T-helper 2 cell treated with Interferon-gamma antibody and Interleukin-4, amounts not matched to agents 100 ng/mL and 5 ng/mL, for 36 hours (primary cell): ENCODE measurements at places on chromosomes 4 and X. TPM values are rescaled to one million over a fixed set of nuclear protein-coding genes. Genes with fewer than 3 reads are reported as not detected.

The ABCD1 gene
- total RNA-seq = 12.4 and 13.1 TPM in 2 replicates

The DAPP1 gene
- total RNA-seq = 30.0 and 32.0 TPM in 2 replicates

The COL25A1 gene
- not detected in 2 replicates for total RNA-seq

The ELMOD2 gene
- 13.3 and 15.9 TPM in 2 replicates for total RNA-seq

The PCSK1N gene
- total RNA-seq = 0.20 TPM in 1 of 2 replicates, not detected in the other
